ENCODE measurements at places on chromosomes 1 and 21.

- DNase-seq, result no peak
Observed at GRCh38 chr1:13228343-13228781, 2.4 kb upstream of the PRAMEF18 start.

DNA sequence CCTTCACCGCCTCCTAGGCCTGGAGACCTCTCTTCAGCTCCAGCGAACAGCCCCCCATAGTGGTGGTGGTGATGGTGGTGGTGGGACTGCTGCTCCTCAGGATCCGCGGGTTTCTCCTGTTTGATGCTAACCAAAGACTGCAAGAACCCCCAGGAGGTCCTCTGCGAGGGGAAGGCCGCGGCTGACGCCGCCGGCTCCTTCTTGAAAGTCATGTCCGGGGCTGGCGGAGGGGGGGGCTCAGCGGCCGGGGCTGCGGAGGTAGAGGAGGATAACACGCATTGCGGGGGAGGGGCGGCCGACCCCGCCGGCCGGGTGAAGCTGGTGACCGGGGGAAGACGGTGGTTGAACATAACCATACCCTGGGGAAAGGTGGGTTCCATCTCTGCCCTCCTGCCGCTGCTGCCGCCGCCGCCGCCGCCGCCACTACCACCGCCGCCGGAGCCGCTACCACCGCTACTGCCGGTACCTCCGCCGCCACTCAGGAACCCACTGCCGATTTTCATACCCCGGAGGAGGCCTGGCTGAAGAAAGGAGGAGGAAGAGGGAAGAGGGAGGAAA is 554 bp downstream of the ZNF281 start:
- DNase-seq, result no peak

GRCh38 chr1:245156736-245157505 is 2.1 kb downstream of the KIF26B start:
- DNase-seq, result peak; percentile 3

GRCh38 chr1:153535242-153536011 is at the start of gene S100A6:
Gene S100A6, minus strand, starts transcription at chr1:153535991. Its CDS starts 652 bp downstream, at chr1:153535339.
- no peak for DNase-seq

DNA sequence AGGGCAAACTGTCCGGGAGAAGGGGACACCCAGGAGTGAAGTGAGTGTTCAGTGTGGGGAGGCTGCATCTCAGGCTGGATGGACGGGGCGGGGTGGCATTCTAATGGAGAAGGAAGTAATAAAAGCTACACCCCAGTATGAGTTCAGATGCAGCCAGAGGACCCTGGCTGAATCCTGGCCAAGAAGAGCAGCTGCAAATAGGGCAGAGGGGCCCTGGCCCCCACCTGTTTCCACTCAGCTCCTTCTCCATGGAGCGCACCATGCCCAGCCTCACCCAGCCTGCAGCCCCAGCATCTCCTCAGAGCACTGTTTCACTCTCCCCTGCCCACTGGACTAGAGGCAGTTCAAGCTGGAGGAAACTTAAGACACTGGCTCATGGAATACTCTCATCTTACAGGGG is 46.4 kb downstream of the KCND3 start:
- no peak for DNase-seq

GRCh38 chr1:44497422-44498170 is 92.5 kb downstream of the RNF220 start:
- no peak for DNase-seq

GRCh38 chr1:77015748-77016341 is 148.6 kb downstream of the ST6GALNAC5 start:
- no peak for DNase-seq

DNA sequence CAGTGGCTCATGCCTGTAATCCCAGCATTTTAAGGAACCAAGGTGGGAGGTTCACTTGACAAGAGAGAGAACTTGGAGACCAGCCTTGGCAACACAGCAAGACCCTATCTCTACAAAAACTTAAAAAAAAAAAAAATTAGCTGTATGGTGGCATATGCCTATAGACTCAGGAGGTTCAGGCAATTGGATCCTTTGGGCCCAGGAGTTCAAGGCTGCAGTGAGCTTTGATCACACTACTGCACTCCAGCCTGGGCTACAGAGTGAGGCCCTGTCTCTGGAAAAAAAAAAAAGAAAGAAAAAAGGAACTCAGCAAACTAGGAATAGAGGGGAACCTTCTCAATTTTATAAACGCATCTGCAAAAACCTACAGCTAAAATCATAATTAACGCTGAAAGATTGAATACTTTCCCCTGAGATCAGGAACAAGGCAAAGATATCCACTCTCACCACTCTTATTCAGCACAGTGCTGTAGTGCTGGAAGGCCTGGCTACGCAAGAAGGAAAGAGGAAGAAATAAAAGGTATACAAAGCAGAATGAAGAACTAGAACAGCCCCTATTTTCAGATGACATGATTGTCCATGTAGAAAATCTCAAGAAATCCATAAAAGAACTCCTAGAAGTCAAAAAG is 21.6 kb downstream of the HSF2BP start:
- DNase-seq, result no peak

- DNase-seq, result no peak
Observed at GRCh38 chr1:198936371-198937083, 297.7 kb downstream of the PTPRC start.

GRCh38 chr1:11649624-11650330 is 4.5 kb downstream of the FBXO2 start:
- DNase-seq, result no peak

DNA sequence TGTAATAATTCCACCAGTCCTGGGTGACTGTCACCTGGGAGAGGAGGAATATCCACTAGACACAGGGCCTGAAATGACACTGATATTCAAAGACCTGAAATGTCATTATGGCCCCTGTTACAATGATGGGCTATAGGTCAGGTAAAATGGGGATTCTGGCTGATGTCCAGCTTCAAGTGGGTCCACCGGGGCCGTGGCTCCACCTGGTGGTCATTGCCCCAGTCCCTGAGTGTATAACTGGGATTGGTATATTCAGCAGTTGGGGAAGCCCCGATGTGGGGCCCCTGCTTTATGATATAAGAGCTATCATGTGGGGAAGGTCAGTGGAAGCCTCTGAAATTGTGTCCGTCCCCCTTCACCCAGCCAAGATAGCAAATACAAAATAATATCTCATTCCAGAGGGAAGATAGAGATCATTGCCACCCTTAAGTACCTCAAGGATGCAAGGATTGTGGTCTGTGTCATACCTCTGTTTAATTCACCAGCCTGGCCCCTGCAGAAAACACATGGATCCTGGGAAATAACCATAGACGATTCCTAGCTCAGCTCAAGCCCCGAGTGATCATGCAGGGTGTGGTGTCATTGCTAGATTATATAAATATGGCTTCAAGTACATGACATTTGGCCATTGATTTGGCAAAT is 19.4 kb downstream of the PLEKHO1 start:
- peak; percentile 24 for DNase-seq

DNA sequence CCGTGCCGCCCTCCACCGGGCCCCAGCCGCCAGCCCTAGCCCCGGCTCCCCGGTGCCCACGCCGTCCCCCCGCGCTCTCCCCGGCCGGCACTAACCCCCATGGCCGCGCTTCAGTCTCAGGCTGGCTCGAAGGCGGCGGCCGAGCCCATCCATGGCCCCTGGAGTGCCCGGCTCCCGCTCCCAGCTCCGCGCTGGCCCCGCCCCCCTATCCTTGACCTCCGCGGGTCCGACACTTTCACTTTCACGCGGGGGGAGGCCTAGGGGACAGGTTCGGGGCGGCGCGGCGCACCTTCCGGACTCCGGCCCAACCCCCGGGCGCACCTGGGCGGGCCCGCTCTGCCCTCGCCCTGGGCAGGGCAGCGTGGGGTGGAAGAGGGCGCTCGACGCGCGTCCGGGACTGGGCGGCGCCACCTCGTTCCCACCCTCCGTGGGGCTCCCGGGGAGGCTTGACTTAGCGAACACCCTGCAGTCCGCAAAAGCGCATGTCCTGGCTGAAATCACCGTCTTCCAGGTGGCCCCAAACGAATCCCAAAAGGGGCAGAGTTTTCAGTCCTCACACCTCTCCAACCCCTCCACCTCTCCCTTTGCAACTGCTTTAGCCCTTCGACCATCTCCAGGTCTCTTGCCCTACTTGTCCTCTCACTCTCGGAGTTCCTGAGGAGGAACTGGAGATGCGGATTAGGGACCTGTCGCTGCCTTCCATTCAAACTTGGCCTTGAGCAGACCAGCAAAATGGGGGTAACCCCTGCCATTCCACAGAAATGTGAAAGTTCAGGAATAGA is 3.9 kb upstream of the DENND2D start:
- DNase-seq, result no peak

GRCh38 chr1:27527890-27528817 is 38.2 kb upstream of the WASF2 start:
- DNase-seq, result peak; percentile 87

DNA sequence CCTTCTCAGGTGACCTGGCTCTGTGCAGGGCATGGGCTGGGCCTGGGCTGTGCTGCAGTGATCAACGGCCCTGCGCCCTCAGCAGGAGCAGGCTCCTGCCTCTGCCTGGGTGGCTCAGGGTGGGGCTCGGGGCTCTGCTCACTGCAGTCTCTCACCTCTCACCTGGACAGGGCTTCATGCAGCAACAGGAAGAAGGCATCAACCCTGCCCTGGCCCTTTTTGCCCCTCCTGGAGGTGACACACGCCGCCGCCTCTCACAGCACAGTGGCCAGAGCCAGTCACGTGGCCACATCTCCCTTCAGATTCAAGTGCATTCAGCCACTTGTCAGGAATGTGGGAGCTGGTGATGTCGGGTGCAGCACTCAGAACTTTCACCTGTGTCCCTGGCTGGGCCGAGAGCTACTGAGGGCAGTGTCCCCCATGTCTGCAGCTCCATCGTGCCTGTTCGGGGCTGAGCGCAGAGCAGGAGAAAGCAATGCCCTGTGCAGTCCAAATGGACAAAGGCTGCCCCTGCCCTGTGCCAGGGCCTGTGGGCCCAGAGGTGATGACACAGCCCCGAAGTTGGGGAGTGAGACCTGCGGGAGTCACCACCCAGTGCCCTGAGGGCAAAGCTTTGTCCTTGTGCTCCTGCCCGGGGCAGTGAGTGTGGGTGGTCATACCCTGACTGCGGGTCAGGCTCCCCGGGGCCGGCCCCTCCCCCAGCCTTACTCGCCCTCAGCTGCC is 314.0 kb downstream of the PTPRU start:
- no peak for DNase-seq

DNA sequence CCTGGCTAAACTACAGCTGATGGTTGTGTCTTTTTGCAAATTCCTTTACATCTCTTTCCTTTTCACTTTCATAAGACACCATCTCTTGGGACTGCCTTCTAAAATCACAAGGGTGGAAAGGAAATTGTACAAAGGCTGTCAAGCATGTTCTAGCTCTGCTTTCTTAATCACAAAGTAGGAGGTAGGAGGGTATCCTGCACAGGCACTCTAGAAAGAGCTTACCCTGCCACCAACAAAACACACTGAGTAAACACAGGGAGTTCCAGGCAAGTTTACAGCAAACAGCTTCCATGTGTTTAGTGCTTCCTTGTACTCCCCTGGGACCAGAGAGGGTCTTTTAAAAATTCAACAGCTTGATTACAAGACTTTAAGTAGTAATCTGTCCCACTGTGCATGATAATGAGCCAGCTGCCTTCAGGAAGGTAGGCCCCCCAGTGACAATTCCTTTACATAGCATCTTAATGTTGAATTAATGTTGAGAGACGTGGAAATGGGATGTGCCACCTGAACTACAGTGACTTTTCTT is 2.4 kb downstream of the PLPP3 start:
- peak; percentile 14 for DNase-seq

- no peak for DNase-seq
Observed at GRCh38 chr1:4516596-4516995, 137.8 kb upstream of the AJAP1 start.

GRCh38 chr1:54995835-54996234 is 2.9 kb upstream of the BSND start:
- DNase-seq, result no peak

DNA sequence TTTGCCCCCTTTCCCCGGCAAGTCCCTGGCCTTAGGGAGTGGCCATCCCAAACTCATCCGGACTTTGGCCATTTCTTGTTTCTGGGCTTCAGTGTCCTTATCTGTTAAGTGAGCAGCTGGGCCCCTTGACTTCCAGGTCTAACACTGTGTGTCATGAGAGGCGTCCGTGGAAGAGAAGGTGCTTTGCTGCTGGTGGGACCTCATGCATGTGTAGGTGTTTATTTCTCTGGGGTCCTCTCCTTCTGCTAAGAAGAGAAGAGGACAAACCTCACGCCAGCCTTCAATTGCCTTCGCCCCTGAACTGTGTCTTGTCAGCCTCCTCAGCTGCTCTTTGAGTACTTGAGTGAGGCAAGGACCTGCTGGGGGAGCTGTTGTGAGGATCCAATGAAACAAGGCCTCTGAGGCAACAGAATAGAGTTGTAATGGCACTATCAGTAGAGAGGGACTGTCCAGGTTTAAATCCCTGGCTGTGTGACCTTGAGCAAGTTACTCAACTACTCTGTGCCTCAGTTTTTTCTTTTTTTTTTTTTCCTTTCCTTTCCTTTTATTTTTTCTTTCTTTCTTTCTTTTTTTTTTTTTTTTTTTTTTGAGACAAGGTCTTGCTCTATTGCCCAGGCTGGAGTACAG is 72.5 kb downstream of the RUNX3 start:
- no peak for DNase-seq

DNA sequence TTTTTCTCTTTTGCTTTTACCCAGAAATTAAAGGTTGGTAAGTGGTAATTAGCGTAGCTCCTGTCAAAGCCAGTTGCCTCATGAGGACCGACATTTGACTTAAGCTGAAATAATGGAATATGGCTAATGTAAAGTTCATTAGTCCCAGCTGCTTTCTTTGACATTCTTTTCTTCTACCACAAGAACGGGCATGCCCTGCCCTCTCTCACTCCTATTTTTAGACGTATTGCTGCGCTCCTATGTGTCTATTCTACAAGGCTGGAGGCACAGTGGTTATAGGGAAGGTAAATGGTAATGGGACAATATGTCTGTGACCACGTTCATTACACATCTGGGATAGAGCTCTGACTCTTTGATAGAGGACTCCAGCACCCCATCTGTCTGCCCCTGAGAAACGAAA is 6.8 kb downstream of the CORT start:
- peak; percentile 63 for DNase-seq

DNA sequence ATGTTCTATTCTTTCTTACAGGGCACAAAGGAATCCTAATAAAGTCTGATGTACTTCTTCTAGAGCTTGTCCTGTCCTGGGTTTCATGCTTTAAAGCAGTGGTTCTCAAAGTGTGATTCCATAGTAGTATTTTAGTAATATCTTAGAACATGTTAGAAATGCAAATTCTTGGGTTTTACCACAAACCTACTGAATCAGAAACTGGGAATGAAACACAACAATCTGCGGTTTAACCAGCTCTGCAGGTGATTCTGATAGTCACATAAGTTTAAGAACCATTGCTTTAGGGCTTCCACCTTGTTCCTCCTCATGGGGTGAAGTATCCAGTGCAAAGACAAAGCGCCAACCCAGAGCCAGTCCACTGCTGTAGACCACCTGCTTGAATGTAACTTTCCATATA is 41.1 kb downstream of the NGF start:
- peak; percentile 52 for DNase-seq

DNA sequence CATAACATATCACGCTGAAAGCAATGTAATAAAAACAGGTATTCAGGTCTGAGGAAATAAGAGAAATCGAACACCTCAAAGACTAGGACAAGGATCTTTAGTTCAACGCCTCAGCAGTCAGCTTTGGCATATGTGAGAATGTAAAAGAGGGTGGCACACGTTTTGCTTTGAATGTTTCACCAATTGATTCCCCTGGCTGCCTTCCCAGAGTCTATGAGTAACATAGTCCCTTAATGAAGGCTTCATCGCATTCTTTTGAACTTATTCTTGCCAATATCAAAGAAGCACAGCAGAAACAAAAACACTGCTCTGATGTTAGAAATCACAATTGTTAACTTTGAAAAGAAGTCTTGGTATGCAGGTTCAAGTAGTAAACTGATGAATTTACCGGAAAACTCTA is 764.8 kb downstream of the ADGRL2 start:
- peak; percentile 75 for DNase-seq
